Cardiac fibroblast (primary cell): ENCODE measurements at places on chromosomes 4 and X.
A peak's percentile ranks its signal among the peaks of the same experiment; 100 is the strongest.

DNA sequence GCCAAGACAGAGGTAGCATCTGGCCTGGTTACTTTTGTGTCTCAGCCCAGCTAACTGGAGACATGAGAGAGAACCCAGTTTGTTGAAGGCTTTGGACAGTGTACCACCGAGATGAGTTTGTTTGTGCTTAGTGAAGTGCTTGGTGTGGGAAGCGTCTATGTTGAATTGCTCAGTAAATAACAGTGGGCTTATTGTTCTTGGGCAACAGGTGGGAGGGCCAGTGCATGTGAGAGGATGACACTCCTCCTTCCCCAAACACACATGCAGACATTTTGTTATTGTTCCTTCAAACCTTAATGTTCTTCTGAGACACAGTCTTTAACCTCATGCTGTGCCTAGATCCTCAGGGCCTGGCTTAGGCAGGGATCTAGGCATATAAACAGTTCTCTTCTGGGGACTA lies 39.7 kb downstream of the MSN start:
- DNase-seq: no peak

DNA sequence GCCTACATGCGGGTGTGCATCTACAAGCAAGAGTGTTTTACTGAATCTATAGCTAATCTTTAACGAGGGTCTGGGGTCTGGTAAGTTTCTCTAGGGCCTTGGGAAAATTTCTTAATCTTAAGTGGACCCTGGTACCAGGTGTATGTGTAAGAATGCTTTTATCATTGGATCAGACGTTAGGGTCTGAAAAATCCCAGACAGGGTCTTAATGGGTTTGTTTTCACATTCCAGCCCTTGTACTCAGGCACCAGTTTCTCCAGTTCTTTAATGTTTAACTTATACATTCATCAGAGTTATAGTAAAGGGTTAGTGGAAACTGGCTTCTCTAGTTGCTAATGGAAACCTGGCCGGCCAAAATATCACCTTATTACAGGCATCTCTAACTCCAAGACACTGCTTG lies 11.6 kb downstream of the MAGEB16 start:
- DNase-seq: no peak

- no peak for DNase-seq
These were observed 30.0 kb downstream of the ANXA3 start for GRCh38 chr4:78581618-78582017.

GRCh38 chrX:11080741-11081305 lies 30.3 kb upstream of the HCCS start:
- DNase-seq: no peak

GRCh38 chrX:27903960-27904359 lies 77.3 kb downstream of the DCAF8L1 start:
- DNase-seq: no peak

GRCh38 chr4:40842318-40842717 lies 92.6 kb downstream of the NSUN7 start:
- DNase-seq: no peak

DNA sequence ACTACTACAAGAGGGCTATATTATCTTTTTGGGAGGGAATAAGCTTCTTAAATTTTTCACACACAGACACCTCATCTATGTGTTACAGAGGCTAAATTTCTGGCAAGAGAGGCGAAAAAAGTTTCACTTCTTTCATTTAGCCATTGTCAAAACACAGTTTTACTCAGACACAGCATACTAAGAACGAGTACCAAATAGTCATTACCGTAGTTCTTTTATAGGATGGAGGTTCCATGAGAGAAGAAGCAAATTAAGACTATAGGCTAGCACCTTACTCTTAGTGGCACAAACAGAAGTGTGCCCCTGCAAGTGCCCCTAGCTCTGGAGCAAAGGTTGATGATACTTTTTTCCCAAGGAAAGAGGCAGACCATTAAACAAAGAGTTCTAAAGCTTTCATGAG lies 26.2 kb downstream of the UGT2B7 start:
- DNase-seq: no peak

DNA sequence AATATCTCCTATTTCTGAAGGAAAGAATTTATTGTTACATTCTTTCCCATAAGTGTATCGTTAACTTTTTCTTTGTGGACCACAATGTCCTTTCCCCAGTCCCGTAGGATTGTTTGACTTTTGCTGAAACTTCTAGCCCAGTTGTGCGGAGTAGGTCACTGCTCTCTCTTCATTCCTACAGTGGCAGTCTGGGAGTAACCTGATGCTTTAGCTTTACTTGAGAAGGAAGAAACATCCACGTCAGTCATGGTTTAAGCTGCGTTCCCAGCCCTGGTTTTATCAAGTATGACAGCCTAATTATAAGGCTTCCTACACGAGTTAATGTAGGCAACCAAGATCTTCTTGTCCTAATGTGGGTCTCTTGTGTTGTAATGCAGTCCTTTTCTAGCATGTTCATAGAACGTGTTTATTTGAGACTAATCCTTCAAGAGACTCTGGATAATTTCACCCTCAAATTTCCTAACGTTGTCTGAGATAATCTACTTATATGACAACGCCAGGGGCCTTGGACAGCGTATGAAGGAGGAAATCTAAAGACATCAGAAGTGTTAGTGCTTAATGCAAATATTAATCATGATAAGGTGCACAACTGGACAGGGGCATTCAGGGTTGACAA lies 40.8 kb upstream of the GRPR start:
- no peak for DNase-seq

DNA sequence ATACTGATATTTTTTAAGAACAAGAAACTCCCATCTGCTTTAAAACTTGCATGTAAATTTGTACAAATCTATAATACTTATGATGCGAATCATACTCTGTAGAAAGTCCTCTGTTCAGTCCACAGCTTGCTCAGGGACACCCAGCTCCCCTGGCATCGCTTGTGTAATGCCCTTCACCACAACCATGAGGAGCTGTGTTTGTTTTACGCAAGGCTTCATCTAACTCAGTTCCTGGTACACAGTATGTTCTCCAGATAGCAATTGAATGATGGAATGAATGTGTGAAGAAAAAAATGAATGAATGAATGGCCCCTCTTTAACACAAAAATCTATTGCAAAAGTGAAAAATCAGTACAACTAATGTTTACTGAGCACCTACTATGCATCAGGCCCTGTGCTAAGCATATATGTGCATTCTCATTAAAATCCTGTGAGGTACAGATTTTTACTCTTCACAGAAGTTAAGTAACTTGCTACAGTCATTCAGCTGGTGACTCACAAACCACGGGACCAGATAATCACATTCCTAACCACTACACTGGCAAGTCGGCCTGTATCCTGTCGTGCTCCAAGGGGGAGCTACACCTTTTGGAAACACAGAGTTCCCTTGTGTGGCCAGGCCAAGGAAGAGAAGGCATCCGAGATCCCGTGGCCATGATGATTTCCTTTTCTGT lies 58.7 kb upstream of the KDR start:
- DNase-seq: peak; percentile 98

- DNase-seq: no peak
These were observed 25.8 kb upstream of the TBL1X start for GRCh38 chrX:9438933-9439494.

DNA sequence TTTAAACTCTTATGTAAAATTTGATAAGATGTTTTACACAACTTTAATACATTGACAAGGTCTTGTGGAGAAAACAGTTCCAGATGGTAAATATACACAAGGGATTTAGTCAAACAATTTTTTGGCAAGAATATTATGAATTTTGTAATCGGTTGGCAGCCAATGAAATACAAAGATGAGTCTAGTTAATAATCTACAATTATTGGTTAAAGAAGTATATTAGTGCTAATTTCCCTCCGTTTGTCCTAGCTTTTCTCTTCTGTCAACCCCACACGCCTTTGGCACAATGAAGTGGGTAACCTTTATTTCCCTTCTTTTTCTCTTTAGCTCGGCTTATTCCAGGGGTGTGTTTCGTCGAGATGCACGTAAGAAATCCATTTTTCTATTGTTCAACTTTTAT lies at the start of gene ALB:
Gene ALB (plus strand): TSS at position 246 of the 400 bp plus-strand sequence. CDS start 41 bp downstream, at position 287.
- DNase-seq: no peak

GRCh38 chrX:124010157-124010556 lies 48.7 kb downstream of the STAG2 start:
- no peak for DNase-seq

GRCh38 chr4:177301126-177301639 lies 8.5 kb upstream of the NEIL3 start:
- no peak for DNase-seq

- DNase-seq: peak; percentile 71
These were observed 886.4 kb upstream of the ADGRL3 start for GRCh38 chr4:60313611-60314178.

DNA sequence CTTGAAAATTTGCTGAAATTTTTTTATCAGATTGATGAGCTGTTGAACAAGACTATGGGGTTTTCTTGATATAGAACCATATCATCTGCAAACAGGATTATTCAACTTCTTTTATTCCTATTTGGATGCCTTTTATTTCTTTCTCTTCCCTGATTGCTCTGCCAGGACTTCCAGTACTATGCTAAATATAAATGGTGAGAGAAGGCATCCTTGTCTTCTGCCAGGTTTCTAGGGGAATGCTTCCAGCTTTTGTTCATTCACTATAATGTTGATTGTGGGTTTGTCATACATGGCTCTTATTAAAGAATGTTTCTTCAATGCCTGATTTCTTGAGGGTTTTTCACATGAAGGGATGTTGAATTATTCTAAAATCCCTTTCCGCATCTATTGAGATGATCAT lies 1139.5 kb downstream of the FAM133A start:
- DNase-seq: no peak

- no peak for DNase-seq
These were observed 697.5 kb upstream of the GNPDA2 start for GRCh38 chr4:45423896-45424295.

DNA sequence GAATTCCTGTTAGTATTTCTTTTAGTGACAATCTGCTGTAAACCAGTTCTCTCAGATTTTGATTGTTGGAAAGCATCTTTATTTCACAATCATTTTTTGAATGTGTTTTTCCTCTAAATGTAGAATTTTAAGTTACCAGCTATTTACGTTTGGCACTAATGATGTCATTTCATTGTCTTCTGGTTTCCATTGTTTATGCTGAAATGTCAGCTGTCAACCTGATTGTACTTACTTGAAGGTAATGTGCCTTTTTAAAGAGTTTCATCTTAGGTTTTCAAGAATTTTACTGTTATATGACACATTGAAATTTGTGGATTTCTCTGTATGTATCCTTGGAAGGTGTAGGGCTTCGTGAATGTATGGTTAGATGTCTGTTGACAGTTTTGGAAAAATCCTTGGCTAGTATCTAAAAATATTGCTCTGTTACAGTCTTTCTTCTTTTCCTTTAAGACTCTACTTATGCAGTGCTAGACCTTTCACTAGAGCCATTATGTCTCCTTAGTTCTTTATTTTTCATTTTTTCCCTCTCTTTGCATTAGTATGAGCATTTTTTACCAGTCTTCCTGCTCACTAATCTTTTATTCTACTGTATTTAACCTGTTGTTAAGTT lies 30.4 kb downstream of the SMAD1 start:
- DNase-seq: peak; percentile 48

GRCh38 chr4:76177709-76178108 lies 29.5 kb upstream of the NUP54 start:
- no peak for DNase-seq

DNA sequence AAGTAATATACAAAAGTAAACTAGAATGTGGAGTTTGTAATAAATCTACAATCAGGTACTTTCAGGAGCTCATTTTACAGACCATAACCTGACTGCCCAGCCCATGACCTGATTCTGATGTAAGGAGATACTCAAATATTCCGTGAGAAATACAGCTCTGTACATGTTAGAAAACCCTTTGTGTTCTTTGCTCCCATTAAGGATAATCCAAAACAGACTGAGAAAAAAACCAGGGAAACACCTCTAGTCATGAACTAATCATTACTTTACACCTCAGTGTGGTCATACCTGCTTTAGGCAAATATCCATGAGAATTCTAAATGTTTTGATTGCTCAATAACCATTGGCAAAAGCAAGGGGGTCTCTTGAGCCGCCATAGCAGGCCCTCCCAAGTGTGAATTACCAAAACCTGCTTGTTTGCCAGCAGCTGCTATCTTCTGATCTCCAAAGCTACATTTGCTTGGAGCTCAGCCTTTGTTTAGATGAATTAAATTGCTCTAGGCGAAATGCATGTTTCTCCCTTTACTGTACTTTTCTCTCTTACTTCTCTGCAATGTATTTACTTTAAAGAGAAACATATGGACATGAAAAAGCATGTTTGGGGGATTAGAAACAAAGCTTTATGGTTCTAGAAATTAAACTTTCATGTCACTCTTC lies 79.1 kb downstream of the ANKRD50 start:
- no peak for DNase-seq

- no peak for DNase-seq
These were observed 76.8 kb upstream of the RAB40AL start for GRCh38 chrX:102860235-102860634.

- no peak for DNase-seq
These were observed 65.3 kb downstream of the CDS1 start for GRCh38 chr4:84648178-84648577.

DNA sequence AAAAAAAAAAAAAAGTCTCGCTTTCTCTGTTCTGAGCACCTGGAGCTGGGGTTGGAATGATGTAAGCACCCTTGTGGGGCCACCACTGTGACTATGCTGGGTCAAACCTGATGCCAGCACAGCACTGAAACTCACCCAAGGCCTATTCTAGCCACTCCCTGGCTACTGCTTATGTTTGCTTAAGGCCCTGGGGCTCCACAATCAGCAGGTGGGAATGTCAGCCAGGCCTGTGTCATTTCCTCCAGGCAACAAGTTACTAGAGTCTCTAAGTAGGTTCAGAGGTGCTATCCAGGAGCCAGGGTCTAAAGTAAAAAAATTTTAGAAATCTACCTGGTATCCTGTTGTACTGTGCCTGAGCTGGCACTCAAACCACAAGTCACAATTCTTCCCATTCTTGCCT lies 1306.8 kb downstream of the STIM2 start:
- DNase-seq: no peak

- DNase-seq: peak; percentile 6
These were observed 112.8 kb upstream of the PITX2 start for GRCh38 chr4:110735686-110736085.

DNA sequence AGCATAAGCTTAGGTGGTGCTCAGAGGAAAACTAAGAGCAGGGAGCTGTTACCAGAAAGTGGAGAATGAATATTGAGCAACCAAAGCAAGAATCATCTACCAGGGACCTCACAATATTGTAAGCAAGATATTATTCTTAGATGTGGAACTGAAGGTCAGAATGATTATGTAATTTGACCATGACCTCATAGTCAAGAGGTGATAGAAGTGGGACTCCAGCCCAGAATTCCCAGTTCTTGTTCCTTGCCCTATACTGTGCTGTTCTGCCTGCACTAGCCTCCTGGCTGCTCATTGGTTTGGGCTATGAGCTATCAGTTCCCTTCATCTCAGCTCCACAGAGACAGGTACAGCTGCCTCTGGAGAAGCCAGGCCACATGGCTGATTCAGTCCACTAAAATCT lies 229.4 kb downstream of the LDB2 start:
- DNase-seq: no peak

DNA sequence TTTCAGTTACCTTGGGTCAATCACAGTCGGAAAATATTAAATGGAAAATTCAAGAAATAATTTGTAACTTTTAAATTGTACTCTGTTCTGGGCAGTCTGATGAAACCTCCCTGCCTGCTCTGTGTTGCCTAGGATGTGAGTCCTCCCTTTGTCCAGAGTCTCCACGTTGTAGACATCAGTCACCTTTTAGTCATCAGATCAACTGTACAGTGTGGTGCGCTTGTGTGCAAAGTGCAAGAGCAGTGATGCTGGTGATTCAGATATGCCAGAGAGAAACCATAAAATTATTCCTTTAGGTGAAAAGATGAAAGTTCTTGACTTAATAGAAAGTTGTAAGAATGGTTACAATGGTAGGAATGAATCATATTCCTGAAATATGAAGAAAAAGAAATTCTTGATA lies 1.4 kb downstream of the SPATA4 start:
- peak; percentile 92 for DNase-seq

- no peak for DNase-seq
These were observed 2.5 kb downstream of the OCIAD2 start for GRCh38 chr4:48904101-48904500.

- DNase-seq: peak; percentile 37
These were observed at the start of gene ARX for GRCh38 chrX:25015486-25016360. ARX (minus strand) TSS chrX:25015965; CDS start chrX:25015737, 228 bp downstream.
